ENCODE measurements at places on chromosomes 11 and 22. TPM values are rescaled to one million over a fixed set of nuclear protein-coding genes. Genes with fewer than 3 reads are reported as not detected.
A peak's percentile ranks its signal among the peaks of the same experiment; 100 is the strongest.

GRCh38 chr11:2374456-2375201 lies 2.5 kb upstream of the CD81 start:
- H3K4me3 ChIP-seq, result no peak overlapping the region
- DNase-seq, result no peak
- no peaks in the 10 kb centered on the region for H3K36me3 ChIP-seq
- H3K27me3 ChIP-seq, result no peaks in the 10 kb centered on the region
- no peak overlapping the region for H3K27ac ChIP-seq
- H3K4me1 ChIP-seq, result peaks cover 10% of the 10 kb centered on the region

DNA sequence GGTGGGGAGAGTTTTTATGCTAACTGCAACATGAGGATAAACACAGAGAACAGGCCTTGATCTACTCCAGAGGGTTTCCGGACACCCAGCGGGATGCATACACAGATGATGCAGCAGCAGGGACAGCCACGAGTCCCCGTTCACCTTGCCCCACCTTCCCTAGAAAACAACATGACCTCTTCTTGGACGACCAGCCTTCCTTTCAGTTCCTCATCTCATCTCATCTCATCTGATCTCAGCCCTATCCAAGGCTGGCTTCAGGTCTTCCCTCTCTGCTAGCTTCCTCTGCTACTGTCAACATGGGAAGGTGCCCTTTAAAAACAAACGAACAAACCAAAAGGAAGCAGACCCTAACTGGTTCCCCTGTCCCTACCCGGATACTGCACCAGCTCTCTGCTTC lies 1356.2 kb downstream of the TBC1D22A start:
- H3K27me3 ChIP-seq, result peaks cover 8% of the 10 kb centered on the region
- H3K4me3 ChIP-seq, result no peak overlapping the region
- no peaks in the 10 kb centered on the region for H3K36me3 ChIP-seq
- DNase-seq, result no peak
- no peaks in the 10 kb centered on the region for H3K4me1 ChIP-seq
- H3K27ac ChIP-seq, result no peak overlapping the region

- H3K27me3 ChIP-seq, result no peaks in the 10 kb centered on the region
- no peak overlapping the region for H3K4me3 ChIP-seq
- no peak overlapping the region for H3K27ac ChIP-seq
Measured at GRCh38 chr22:27557286-27558008, 244.1 kb downstream of the MN1 start.

GRCh38 chr11:19329970-19330369 lies 89.2 kb upstream of the E2F8 start:
- H3K36me3 ChIP-seq, result no peaks in the 10 kb centered on the region
- no peak overlapping the region for H3K27ac ChIP-seq
- DNase-seq, result no peak

DNA sequence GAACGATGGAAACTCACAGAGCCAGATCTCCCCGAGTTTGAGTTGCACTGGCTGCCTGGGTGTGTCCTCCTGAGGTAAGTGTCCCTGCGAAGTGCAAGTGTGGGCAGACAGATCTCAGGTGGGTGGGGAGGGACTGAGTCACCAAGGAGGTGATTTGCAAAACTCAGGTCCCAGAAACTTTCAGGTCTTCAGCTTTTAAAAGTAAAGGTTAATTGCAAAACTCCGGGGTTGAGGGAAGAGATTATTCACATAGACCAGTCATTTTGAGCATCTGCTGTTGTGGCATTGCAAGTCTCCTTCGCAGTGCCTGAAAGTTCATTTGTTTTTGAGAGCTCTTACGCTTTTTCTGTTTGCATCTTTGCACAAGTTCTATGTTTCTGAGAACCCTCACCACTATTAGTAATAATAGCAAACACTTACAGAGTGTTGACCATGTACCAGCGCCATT lies 7.1 kb downstream of the CD44 start:
- peaks cover 18% of the 10 kb centered on the region for H3K36me3 ChIP-seq
- peak; percentile 92 for DNase-seq
- H3K27ac ChIP-seq, result peak overlapping the region; percentile 98
- no peaks in the 10 kb centered on the region for H3K27me3 ChIP-seq
- peaks cover 97% of the 10 kb centered on the region for H3K4me1 ChIP-seq

DNA sequence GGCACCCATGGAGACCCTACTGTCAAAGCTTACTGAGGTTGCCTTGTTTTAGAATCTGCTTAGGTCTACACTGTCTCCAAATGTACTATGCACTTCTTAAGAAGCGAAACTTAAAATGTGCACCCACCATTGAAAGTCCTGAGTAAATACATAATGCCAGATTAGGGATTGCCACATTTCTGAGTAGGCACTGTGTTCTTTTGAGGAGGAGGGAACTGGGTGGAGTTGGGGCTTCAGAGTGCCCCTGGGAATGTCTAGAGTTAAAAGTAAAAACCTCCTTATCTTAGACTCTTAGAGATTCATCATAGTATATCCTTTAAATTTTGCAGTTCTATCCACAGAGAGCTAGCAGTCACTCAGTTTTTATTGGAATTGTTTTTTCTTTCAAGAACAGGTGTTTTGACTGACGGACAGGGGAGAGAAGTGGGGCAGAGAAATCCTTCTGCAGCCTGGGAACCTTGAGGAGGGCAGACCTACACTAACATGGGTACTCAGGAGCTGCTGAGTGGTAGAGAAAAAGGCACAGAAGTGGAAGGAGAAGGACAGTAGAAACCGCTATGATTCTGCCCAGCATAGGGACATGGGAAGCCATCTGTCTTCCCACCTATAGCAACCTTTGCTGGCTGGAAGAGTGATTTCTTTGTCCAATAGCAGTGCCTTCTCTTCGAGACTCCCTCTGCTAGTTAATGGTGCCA lies 33.4 kb upstream of the MICAL2 start:
- H3K27ac ChIP-seq, result no peak overlapping the region
- H3K4me3 ChIP-seq, result no peak overlapping the region
- peaks cover 11% of the 10 kb centered on the region for H3K4me1 ChIP-seq

GRCh38 chr11:26936109-26936508 lies 57.8 kb upstream of the FIBIN start:
- no peak overlapping the region for H3K27ac ChIP-seq
- no peak for DNase-seq
- no peaks in the 10 kb centered on the region for H3K27me3 ChIP-seq
- H3K36me3 ChIP-seq, result no peaks in the 10 kb centered on the region
- no peak overlapping the region for H3K4me3 ChIP-seq
- H3K4me1 ChIP-seq, result no peaks in the 10 kb centered on the region

GRCh38 chr11:83723999-83724398 lies 437.8 kb upstream of the CCDC90B start:
- H3K36me3 ChIP-seq, result no peaks in the 10 kb centered on the region
- peak overlapping the region; percentile 15 for H3K27ac ChIP-seq
- H3K4me3 ChIP-seq, result peak overlapping the region; percentile 53
- H3K4me1 ChIP-seq, result no peaks in the 10 kb centered on the region
- peaks cover 25% of the 10 kb centered on the region for H3K27me3 ChIP-seq

DNA sequence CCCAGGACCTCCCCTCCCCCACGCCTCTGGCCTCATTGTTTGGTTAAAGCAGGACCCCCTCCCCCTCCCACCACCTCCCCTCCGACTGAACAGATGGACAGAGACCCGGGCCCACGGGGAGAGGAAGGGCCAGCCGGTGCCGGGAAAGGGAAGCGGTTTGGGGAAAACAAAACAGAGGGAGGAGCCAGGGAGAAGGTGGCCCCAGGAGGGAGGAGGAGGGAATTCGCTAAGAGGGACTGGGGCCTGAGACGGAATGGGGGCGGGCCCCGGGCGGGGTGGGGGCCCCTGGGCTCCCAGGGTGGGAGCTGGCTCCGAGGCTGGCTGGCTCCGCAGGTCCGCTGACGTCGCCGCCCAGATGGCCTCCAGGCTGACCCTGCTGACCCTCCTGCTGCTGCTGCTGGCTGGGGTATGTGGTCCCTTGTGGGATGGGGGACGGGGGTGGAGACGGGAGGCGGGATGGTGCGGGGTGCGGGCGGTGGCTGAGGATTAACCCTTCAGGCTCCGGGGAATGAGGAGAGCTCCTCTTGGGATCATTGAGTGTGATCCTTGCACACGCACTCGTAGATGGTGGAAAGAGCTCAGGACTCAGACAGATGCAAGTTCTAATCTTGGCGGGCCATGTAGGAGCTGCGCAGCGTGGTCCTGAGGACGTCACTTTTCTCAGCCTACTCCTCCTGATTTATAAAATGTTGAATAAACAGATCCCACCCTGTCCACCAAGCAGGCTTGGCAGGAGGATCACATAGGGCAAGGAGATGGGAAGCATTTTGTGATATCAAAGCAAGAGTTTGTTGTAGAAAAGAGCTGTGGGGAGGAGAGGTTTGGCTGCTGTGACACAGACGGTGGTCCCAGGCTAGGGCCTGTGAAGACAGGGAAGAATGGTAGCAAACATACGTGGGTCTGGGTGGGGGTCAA lies 688 bp downstream of the SERPING1 start:
- H3K27me3 ChIP-seq, result peaks cover 37% of the 10 kb centered on the region
- no peak overlapping the region for H3K27ac ChIP-seq
- peaks cover 4% of the 10 kb centered on the region for H3K4me1 ChIP-seq
- H3K4me3 ChIP-seq, result no peak overlapping the region
- H3K36me3 ChIP-seq, result no peaks in the 10 kb centered on the region
- no peak for DNase-seq

- no peak for DNase-seq
- no peak overlapping the region for H3K4me3 ChIP-seq
- H3K27me3 ChIP-seq, result peaks cover 17% of the 10 kb centered on the region
- peaks cover 26% of the 10 kb centered on the region for H3K4me1 ChIP-seq
Measured at GRCh38 chr11:72179049-72179803, 12.7 kb upstream of the FOLR1 start.

GRCh38 chr11:94194712-94195111 lies 66.1 kb downstream of the PANX1 start:
- H3K27me3 ChIP-seq, result no peaks in the 10 kb centered on the region
- peaks cover 2% of the 10 kb centered on the region for H3K36me3 ChIP-seq
- no peak overlapping the region for H3K27ac ChIP-seq
- DNase-seq, result no peak
- H3K4me1 ChIP-seq, result no peaks in the 10 kb centered on the region

DNA sequence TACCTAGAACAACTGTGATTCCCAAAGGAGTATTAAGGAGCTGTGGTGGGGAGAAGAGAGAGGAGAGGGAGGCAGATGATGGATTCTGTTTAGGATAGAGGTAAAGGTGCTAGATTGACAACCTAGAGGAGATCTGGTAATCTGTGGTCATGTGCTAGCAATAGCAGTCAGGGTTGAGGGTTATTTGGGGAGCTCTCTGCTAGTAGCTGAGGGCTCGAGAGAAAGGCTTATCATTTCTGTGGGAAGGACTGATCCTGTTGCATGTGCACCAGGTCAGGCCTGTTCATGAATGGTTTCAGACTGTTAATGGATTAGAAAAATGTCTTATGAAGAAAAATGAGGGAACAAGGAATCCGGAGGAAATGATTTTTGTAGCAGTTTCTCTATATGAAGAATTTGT lies 63.2 kb downstream of the MTMR3 start:
- no peak overlapping the region for H3K4me3 ChIP-seq
- no peak for DNase-seq
- H3K4me1 ChIP-seq, result peaks cover 16% of the 10 kb centered on the region
- H3K27ac ChIP-seq, result no peak overlapping the region

- peaks cover 8% of the 10 kb centered on the region for H3K4me1 ChIP-seq
- DNase-seq, result no peak
- no peaks in the 10 kb centered on the region for H3K27me3 ChIP-seq
- H3K4me3 ChIP-seq, result no peak overlapping the region
- peaks cover 2% of the 10 kb centered on the region for H3K36me3 ChIP-seq
Measured at GRCh38 chr11:39374963-39375698, 2084.3 kb downstream of the LRRC4C start.

- no peak overlapping the region for H3K27ac ChIP-seq
- H3K36me3 ChIP-seq, result no peaks in the 10 kb centered on the region
- no peaks in the 10 kb centered on the region for H3K4me1 ChIP-seq
Measured at GRCh38 chr22:27614006-27614649, 187.4 kb downstream of the MN1 start.

DNA sequence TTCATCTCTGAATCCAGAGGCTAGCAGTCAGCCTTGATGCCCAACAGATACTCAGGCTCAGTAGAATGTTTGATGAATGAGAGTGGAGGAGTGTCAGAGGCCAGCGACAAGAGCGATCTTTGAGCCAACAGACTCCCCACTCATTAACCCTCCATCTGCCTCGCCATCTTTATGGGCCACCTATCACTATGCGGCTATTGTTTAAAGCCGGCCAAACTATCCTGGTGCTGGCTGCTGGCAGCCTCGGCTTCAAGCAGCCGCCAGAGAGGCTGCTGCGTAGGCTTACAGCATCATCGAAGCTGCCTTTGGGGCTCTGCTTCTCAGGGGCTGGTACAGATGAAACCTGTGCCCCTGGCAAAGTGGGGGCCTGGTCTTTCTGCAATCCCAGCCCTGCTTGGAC lies 525.6 kb downstream of the INSC start:
- no peak overlapping the region for H3K27ac ChIP-seq
- H3K4me3 ChIP-seq, result no peak overlapping the region
- H3K27me3 ChIP-seq, result peaks cover 6% of the 10 kb centered on the region
- H3K4me1 ChIP-seq, result no peaks in the 10 kb centered on the region
- DNase-seq, result no peak
- H3K36me3 ChIP-seq, result no peaks in the 10 kb centered on the region

DNA sequence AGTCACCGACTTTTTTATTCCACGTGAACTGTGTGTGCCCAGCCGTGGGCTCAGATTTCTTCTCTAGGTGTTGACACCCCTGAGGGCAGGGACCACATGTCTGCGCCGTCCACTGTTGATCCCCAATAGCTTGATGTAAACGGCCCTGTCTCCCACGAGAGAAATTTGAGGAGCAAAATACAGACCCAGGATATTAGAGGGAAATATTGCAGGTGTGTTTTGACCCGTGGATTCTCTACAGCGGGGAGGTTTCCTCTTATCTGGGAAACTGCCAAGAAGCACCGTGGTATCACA lies 437.5 kb downstream of the TBC1D22A start:
- no peak overlapping the region for H3K4me3 ChIP-seq
- no peaks in the 10 kb centered on the region for H3K36me3 ChIP-seq
- no peaks in the 10 kb centered on the region for H3K27me3 ChIP-seq
- H3K27ac ChIP-seq, result no peak overlapping the region
- H3K4me1 ChIP-seq, result no peaks in the 10 kb centered on the region

GRCh38 chr11:45365961-45366618 lies 79.9 kb upstream of the SYT13 start:
- H3K27ac ChIP-seq, result no peak overlapping the region
- H3K27me3 ChIP-seq, result peaks cover 43% of the 10 kb centered on the region
- DNase-seq, result no peak
- H3K4me3 ChIP-seq, result no peak overlapping the region
- H3K36me3 ChIP-seq, result peaks cover 2% of the 10 kb centered on the region

ART1 gene
- total RNA-seq, result not detected

CYB5R3 gene
- total RNA-seq, result 67.1 TPM

IL17RA gene
- 23.5 TPM for total RNA-seq

CCDC87 gene
- 0.10 TPM for total RNA-seq

DEUP1 gene
- not detected for total RNA-seq

SMIM35 gene
- 0.36 TPM for total RNA-seq

SCN2B gene
- total RNA-seq, result not detected

SPI1 gene
- total RNA-seq, result 0.55 TPM

HBB gene
- total RNA-seq, result not detected
